ENCODE measurements at places on chromosomes 6 and 20.

DNA sequence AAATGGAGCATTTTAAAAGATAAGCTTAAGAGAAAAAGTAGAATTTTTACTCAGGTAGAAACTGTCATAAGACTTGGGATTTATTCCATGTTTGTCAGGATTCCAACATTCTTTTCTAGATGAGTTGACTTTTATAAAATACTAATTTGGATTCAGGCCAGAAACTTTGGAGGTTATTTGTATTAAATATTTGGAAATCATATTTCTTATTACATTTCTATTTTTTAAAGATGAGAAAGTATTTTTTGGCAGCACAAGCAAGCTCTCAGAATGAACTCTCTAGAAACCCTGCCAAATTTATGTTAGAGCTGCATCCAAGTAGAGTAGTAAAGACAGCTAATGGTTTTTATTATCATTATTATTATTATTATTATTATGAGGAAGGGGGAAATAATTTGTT is 1014.9 kb upstream of the GJE1 start:
- no peak for DNase-seq

- DNase-seq = no peak
Measured at GRCh38 chr6:35087361-35088280, 53.5 kb downstream of the TCP11 start.

- no peak for DNase-seq
Measured at GRCh38 chr6:71031912-71032311, 75.1 kb upstream of the B3GAT2 start.

GRCh38 chr20:32521780-32522525 is 63.2 kb downstream of the NOL4L start:
- peak; percentile 48 for DNase-seq

DNA sequence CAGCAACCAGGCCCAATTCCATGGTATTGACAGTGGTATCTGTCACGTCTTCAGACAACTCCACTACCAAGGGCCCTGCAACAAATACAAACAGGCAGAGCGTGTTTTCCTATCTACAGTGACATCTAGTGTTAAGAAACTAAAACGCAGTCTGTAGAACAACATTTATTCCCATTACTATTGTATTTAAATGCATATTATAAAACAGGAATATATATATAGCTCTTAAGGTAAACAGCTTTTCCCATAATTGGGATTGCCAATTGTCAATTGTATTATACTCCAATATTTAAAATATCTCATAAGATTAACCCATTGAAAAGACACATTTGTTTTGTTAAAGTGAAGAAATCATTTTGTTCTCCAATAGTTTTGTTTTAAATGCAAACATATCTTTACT is 97.2 kb downstream of the KIF16B start:
- DNase-seq = no peak

DNA sequence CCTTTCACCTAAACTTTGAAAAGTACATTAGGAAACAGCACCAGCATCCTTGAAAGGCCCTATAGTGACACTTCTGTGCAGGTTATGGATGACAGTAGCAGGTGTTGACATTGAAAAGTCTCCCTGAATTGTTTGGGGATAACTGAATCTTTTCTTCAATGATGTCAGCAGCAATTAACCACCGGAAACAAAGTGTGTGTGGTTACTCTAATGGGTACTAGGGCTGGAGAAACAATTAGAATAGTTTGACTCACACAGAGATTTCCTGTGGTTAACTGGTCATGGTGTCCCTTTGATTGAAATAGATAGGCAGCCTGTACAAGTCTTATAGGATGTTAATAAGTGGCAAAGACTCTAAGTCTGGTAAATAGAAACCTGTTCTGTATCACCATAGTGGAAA is 189.1 kb downstream of the TBX18 start:
- DNase-seq = no peak
